Fibroblast of skin of abdomen (primary cell): ENCODE measurements at places on chromosomes 7 and 10.
A peak's percentile ranks its signal among the peaks of the same experiment; 100 is the strongest.

DNA sequence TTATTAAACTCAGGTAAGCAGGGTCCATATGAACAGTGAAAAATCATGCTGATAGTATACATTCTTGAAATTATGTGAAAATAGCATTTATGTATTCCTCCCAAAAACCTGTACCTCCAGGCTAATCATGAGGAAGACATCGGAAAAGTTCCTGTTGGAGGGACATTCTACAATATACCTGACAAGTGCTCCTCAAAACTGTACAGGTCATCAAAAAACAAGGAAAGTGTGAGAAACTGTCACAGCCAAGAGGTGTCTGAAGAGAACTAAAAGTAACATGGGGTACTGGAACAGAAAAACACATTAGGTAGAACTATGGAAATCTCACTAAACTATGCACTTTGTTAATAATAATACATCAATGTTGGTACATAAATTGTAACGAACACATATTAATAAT, 326.7 kb downstream of the CRPPA start:
- no peak for DNase-seq

DNA sequence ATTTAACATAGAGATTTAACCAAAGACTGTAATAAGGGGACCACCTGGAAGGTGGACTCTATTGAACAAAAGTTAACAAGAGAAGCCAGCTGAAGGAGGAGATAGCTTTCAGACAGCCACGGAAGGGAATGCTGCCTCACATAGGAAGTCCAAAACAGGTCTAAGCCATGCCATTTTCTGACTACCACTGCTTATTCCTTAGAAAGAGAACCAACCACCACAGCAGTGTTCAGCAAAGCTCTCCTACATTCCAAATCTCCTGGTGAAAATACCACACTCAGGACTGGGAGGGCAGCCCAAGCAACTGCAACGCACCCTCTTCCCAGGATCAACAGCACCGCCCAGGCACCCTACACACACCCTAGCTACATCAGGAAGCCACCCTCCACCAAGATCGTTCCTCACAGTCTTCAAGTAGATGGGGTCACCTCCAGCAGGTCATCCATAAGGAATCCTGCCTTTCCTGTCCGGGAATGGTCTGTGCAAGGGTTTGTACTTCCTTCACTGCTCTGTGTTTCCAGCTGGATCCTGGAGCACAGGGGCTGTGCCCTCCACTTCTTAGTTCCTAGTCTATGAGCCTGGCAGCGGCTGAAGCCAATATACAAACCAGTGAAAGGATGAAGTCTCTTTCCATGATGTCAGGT, 2.5 kb downstream of the KIAA1549 start:
- DNase-seq = no peak

GRCh38 chr7:147235645-147236382, 1119.2 kb downstream of the CNTNAP2 start:
- no peak for DNase-seq

GRCh38 chr7:32037650-32038198, 32.5 kb downstream of the PDE1C start:
- no peak for DNase-seq

GRCh38 chr10:6516929-6517284, 63.2 kb downstream of the PRKCQ start:
- no peak for DNase-seq

DNA sequence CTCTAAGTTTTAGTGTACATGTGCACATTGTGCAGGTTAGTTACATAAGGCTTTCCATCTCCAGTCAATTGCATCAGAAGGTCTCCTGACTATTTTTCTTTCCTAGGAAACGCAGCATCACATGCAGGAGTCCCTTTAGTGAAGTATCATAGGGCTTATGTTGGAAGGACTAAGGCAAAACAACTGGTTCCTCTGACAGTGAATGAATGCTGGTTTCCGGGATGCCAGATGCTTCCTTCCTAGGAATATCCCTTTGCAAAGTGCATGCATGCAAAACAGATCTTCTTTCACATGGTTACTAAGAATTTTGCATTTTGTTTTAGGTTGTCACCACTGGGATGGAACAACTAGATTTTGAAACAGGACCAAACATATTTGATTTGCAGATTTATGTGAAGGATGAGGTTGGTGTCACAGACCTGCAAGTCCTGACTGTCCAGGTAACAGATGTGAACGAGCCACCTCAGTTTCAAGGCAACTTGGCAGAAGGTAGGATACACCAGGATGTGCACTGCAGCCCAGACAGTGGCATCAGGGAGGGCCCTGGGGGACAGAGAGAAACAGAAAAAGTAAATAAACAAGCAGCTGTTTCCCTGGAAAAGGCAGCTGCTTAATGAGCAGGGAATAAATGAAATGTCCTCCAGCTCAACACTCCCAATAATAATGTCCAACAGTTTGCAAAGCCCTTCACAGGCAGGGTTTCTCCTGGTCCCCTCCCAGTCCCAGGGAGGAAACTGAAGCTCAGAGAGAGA, 17.8 kb downstream of the CDHR3 start:
- DNase-seq = no peak

- peak; percentile 79 for DNase-seq
Measured at GRCh38 chr7:17318146-17318545, 19.7 kb downstream of the AHR start.

DNA sequence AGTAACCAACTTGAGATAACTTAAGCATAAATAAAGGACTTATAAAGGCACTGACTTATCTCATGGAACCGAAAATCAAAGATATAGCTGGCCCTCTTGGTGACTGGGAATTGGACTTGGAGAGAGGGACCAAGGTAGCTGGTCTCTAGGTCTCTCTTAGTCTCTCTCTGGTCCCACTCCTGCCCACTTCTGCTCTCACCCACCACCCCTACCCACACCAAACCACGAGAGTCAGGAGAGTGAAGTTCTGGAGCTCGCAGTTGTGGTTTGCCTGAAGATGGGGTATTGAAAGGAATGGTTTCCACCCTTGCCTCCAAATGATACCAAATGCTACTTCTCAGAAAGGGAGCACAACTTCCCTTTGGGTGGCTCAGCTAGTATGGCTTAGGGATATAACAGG, 216.3 kb downstream of the LRMDA start:
- DNase-seq = no peak
